Pulmonary artery endothelial cell (primary cell): ENCODE measurements at places on chromosomes 7 and 10. TPM values are rescaled to one million over a fixed set of nuclear protein-coding genes. Genes with fewer than 3 reads are reported as not detected.

Gene SEMA3A
- total RNA-seq, result 0.20 and 0.92 TPM in 2 replicates

Gene H2AZ2
- 234 and 260 TPM in 2 replicates for total RNA-seq

GRCh38 chr7:1042492-1042833 lies 1.9 kb upstream of the GPR146 start:
- no peak for DNase-seq

Gene MSS51
- 0.59 and 0.78 TPM in 2 replicates for total RNA-seq

DNA sequence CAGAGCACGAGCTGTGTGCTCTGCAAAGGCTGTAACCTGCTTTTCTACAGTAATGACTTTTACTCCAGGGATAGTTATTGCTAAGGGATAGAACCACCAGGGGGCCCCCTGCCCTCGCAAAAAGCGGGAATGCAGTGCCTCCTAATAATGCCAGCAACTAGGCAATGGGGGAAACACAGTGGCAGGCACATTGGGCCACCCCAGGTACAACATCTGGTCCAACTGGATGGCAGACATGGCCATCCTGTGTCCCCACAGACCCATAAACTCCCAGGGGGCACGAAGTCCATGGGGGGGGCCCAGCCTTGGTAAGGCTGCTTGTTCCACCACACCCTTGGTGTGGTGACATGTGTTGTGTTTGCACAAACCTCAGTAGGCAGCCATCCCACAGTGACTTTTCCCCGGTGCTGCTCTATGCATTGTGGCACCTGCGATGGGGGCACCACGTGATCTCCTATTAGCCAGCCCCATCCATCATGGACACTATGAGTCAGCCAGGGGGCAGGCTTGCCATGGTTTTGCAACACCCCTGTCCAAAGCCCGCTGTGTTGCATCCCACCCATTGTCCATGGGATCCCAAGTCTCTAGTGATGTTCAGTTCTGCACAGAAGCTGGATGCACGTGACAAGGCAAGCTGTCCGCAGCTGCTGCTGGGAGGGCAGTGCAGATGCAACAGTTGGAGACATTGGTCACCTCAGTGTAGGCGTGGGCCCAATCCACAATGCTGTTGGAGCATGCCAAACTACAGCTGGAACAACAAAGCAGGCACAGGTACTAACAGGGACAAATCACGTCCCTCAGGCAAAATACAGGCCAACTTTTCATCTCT lies 84.0 kb downstream of the ANLN start:
- no peak for DNase-seq

Gene RBM20
- 0.13 TPM in 1 of 2 replicates, not detected in the other for total RNA-seq

- DNase-seq, result no peak
Measured at GRCh38 chr10:4656576-4657194, 169.3 kb upstream of the AKR1E2 start.

Gene SH2D4B
- total RNA-seq, result under 0.01 TPM in 1 of 2 replicates, not detected in the other

DNA sequence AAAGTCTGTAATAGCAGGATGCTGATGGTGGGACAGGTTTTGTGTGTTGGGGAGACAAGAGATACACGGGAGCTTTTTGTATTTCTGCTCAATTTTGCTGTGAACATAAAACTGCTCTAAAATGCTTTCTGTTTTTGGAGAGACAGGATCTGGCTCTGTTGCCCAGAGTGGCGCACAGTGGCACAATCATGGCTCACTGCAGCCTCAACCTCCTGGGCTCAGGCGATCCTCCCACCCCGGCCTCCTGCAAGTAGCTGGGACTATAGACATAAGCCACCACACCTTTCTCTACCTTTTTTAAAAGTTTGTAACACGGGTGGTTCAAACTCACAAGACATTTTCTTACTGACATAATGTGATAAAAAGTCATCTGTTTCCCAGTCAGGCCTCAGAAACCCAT lies 14.3 kb downstream of the CREB3L2 start:
- DNase-seq, result no peak

GRCh38 chr10:71812016-71812912 lies 38.8 kb downstream of the PSAP start:
- DNase-seq, result no peak

Gene TEX36
- not detected in 2 replicates for total RNA-seq

- no peak for DNase-seq
Measured at GRCh38 chr10:34507217-34507616, 307.9 kb downstream of the PARD3 start.

Gene BCCIP
- total RNA-seq, result 49.2 and 74.0 TPM in 2 replicates

Gene CPXM2
- total RNA-seq, result 4.9 and 9.2 TPM in 2 replicates

DNA sequence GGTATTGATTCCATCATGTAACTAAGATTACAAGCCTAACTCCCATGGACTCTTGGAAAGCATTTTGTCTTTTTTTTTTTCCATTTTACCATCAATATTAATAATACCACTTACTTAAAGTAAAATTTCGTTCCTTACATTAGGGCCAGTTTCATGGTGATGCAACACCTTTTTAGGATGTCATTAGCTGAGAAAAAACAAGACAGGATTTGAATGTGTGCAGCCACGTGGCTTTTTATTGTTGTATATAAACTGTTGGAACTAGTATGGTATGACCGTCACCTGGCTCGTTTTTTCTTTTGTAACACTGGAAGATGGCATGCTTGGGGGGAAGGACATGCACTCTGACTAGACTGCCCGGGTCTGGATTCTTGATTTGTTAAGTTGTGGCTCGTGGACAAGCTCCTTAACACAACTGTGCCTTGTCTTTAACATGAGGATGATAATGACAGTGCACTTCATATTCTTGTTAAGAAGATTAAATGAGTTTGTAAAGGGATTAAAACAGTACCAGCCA lies 42.1 kb downstream of the ARHGAP21 start:
- no peak for DNase-seq

Gene GTPBP10
- 7.4 and 14.0 TPM in 2 replicates for total RNA-seq

Gene SPDYE9
- not detected in 2 replicates for total RNA-seq

Gene OR6B1
- not detected in 2 replicates for total RNA-seq

DNA sequence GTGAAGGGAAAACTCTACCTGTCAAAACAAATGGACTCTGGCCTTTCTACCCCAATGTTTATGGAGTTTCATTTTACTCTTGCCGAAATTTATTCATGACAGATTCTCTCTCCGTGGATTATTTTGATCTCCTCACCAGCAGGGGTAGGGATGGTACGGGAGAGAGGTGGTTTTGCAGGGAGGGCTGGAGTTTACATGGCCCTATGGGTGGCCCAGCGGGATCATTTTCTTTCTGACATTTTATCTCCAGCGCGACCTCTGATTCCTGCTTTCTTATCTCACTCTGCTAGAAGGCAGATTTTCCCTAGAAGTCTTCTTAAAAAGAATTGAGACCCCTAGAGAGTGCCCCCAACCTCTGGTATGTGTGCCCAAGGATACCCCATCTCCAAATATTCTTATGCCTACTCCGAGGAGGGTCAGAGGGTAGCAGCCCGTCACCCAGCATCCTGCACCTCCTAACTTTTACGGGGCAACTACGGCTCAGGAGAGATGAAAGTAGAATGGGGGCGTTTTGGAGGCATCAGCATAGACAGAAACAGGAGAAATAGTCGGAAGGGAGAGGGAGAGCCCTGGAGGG lies 10.1 kb upstream of the GATA3 start:
- no peak for DNase-seq

Gene HOXA9
- total RNA-seq, result 0.13 and 0.18 TPM in 2 replicates

- DNase-seq, result no peak
Measured at GRCh38 chr10:89515031-89515841, 20.2 kb downstream of the SLC16A12 start.

- DNase-seq, result no peak
Measured at GRCh38 chr7:66529883-66530610, 98.6 kb upstream of the KCTD7 start.

DNA sequence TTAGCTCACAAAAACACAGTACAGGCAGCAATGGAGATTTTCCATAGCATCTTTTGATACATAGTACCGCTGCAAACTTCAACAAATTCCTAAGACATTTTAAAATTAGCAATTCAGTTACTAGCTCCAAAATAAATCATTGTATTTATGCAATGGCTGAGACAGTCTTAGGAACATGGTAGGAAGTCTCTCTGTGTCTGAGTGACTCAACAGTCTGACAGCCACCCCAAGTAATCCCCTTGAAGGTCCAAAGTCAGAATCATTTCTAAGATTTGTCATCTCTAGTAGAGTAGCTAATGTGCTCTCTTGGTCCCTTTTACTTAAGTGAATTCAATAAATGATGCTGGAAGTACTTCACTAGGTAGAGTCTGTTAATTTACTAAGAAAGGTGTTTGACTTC lies 93.8 kb upstream of the NOBOX start:
- no peak for DNase-seq

Gene AQP1
- total RNA-seq, result 3.4 and 6.4 TPM in 2 replicates

DNA sequence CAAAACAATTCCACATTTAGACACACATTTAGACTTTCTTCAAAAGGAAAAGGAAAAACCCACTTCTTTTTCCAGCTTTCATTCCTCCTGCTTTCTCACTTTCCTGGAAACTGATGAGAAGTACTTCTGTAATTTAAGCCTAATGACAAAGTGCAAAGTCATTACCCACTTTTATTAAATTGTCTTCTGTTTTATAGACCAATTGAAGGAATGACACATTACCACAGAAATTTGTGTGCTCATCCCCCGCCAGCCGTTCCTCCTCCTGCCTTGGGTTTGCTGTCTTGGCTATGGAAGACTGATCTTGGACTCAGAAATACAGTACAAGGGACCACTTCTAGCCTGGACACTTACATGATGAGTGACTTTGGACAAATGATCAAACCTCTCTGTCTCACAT lies 717.8 kb downstream of the SORCS3 start:
- DNase-seq, result no peak

Gene ZMIZ1
- total RNA-seq, result 7.7 and 9.3 TPM in 2 replicates

GRCh38 chr7:17472939-17473338 lies 174.5 kb downstream of the AHR start:
- DNase-seq, result no peak

DNA sequence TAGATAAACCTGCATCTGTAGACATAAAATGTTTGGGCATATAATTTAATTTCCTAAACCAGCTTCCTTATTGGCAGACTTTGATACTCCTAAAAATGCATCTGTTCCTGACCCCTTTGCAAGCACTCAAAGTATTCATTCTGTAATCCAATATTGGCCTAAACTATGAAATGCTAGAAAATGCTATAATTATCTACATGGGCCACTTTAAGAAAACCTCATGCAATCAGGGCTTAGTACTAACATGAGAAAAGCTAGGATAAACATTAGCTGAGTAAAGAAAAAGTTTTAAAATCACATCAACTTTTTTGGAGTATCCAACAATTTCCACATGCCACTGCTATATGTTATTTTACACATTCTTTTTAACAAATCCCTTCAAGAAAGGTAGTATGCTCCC lies 57.2 kb downstream of the PARD3 start:
- no peak for DNase-seq

Gene IGFBP3
- 10.2 and 15.5 TPM in 2 replicates for total RNA-seq

Gene ASB15
- total RNA-seq, result not detected in 2 replicates

Gene LIPM
- not detected in 2 replicates for total RNA-seq

Gene DRGX
- not detected in 2 replicates for total RNA-seq

Gene PTPRE
- 43.3 and 48.0 TPM in 2 replicates for total RNA-seq

DNA sequence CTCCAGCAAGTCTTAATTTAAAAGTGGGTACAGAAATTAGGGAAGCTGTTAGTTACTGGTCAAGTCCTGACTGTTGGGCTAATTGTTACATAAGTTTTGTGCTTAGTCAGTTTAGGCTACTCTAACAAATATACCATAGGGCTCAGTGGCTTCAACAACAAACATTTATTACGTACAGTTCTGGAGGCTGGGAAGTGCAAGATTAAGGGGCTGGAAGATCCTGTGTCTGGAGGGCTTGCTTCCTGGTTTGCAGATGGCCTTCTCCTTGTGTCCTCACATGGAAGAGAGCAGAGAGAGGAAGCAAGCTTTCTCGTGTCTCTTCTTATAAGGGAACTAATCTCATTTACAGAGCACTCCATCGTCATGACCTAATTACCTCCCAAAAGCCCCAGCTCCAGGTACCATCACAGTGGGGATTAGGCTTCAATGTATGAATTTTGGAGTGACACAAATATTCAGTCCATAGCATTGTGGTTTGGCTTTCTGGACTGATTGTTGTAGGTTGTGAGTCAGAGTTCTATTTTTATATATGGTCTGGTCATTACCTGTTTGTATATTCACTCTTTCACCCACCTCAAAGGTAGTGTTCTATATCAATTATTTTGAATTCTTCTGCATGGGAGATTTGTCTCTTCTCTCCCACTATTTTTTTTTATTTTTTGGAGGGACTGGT lies 17.1 kb downstream of the ST7 start:
- DNase-seq, result no peak

DNA sequence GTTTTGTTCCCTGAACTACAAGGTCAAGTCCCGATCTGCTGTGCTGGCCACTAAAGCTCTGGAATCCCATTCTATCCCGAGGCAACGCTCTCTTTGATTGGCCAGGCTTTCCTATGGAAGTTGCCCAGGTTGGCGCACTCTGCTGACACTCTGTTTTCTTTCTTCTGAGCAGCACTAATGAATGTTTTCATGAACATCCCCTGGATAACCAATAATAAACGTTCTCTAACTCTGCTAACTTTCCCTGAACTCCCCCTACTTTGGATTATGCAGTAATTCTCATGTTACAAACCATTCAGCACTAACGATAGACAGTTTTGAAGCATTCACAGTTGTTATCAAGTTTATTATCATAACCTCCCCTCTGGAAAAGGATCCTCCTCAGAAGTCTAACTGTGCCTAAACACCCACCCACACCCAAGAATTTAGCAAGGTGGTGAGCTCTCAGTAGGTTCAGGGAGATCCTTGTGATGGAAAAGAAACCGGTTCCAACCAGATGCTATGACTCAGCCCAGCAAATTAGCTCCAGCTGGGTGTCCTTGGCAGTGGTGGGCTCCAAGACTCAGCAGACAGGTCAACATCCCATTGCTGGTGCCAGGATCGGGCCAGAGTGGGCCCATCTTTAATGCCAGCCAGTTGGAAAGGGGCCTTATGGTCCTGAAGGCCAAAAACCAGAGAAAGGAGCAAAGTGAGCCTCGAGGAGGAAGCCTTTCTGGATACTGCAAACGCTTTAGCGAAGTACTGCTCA lies 68.4 kb downstream of the CREB3L2 start:
- no peak for DNase-seq

Gene CALHM1
- total RNA-seq, result not detected in 2 replicates

GRCh38 chr10:59108886-59109288 lies 67.6 kb upstream of the PHYHIPL start:
- no peak for DNase-seq

GRCh38 chr10:68154211-68154497 lies 44.9 kb downstream of the MYPN start:
- DNase-seq, result no peak

DNA sequence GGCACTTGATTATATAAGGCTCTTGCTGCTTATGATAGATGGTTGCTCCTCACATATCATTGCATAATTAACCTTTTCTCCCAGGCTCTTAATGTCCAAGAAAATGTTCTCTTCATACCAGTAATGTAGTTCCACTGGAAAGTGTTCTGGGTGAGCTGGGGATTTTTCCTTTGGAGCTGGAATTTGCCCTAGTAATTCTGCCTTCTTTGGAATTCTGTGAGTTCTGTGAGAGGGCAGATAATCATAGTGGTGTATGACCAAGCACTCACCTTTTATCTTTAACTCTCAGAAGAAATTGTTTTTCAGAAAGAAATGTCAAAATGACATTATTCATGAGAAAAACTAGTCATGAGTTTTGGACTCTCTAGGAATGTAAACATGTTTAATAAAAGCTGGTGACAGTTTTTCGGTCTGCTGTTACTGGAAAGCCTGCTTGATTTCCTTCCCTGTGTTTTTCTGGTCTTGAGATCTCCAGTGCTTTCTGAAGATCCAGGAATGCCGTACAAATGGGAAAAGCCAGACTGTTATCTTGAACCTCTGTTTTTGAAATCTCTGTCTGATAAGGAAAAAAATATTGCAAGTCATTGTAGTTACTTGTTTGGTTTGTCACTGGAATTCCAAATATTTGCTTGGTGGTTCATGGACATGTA lies 148.3 kb upstream of the PRPS1L1 start:
- no peak for DNase-seq

GRCh38 chr7:139023076-139023475 lies 12.8 kb downstream of the ZC3HAV1L start:
- no peak for DNase-seq
